ENCODE measurements at places on chromosomes 6 and 20.

- DNase-seq, result no peak
These were observed 4.5 kb upstream of the MMP9 start for GRCh38 chr20:46004187-46004586.

DNA sequence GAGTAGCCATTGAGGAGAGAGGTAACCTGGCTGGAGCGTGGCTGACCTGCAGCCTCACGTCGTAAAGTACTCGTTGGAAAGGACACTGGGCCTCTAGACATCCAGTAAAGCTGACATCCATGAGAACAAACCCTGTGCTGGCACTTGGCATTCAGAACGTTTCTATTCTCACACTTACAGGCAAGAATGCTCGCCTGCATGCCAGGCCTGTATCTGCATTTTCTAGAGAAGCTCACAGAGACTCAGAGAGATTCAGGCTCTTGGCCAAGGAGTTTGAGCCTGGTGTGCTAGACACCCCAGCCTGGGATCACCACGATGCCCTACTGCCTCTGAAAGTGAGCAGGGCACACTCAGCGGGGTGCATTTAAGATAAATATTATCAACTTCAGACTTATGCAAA is 379.8 kb upstream of the CDH4 start:
- DNase-seq, result no peak

DNA sequence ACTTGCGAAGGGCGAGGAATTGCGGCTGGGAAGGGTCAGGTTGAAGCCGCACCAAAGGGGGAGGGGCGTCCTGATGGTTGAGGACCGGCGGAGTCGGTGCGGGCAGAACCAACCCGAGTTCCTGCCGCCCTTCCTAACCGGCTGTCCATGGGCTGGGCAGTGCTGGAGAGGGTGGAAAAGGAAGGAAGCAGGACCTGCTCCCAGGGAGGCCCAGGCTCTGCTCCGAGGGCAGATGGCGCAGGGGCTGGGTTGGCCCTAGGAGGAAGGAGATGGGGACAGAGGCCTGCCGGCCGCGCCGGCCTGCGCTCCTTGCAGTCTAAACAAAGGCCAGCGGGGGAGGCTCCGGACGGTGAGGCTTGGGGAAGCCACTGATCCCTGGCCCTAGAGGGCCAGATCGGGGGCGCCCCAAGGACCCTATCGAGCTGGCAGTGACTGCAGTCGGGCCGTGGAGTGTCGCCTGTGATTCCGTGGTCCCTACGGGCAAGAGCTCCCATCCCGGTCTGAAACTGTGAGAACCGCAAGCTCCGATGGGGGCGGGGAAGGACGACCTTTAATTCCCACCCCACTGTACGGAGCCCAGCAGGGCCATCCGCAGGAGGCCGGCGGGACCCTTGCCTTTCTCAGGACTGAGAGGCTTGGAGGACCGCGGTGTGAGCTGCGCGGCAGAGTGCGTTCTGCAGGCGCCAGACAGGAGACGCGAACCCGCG is 39.4 kb downstream of the YTHDF1 start:
- DNase-seq, result no peak

DNA sequence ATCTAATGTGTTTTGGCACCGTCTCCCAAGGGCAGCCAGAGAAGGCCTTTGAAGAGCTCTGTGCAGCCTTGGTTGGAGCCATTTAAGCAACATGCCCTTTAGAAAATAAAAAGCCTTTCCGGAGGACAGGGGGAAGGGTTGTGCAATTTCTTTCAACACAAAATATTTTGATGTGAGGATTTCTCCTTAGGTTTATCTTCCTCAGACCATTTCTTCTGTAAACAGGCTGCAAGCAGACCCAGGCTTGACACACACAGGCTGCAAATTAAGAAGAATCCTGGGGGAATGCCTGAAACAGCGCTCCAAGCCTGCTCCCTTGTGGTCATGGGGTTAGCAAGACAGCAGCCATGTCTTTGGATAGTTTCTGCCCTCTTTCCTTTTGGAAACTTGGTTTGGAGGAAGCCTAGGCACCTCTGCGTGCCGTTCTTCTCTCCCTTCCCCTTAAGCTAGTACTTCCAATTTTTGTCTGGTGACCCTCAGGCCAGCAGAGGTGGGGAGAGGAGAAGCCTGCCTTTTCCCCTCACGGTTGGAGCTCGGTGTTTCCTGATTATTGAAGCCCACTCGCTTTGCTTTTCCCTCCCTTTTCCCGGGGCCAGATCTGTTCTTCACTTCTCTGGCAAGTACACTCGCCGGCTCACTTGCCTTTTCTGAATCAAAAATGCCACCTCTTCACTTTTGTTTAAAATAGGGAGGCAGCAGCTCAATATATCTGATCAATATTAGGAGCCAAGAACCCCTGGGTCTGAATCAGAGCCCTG is 39.6 kb upstream of the NOX3 start:
- peak; percentile 87 for DNase-seq

- DNase-seq, result no peak
These were observed 85.9 kb downstream of the CRYBG1 start for GRCh38 chr6:106446287-106446885.

DNA sequence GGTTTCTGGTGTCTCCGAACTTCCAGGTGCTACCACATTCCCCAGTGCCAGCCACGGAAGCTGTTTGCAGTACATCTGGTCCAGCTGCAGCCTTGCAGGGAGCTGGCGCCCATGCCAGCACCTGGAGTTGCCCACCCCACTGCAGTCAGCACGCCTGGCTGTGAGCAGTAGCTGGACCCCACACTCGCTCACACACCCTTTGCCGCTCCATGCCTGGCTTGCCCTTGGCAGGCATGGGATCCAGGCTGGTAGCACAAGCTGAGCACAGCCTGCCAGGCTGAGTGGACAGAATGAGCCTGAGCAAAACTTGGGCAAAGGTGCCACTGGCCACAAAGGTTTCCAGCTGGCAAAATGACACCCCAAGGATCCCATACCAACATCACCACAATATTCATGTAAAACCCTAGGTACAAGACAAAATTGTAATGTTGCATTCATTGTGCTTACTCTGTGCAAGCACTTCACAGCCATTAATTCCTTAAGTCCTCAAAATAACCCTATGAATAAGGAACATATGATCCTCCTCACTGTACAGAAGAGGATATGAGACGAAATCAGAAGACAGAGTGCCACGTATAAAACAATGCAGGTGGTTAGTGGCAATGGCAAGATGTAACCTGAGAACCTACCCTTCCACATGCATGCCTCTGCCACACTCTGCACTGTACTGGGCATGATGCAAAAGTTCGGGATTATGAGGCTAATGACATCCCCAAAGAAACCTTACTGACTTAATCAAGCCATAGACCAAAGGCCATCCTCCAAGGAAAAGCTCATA is 18.3 kb downstream of the KIF16B start:
- no peak for DNase-seq
